GM23248 (cell line): ENCODE measurements at places on chromosomes 7 and 10. TPM values are rescaled to one million over a fixed set of nuclear protein-coding genes. Genes with fewer than 3 reads are reported as not detected.
A peak's percentile ranks its signal among the peaks of the same experiment; 100 is the strongest.

DNA sequence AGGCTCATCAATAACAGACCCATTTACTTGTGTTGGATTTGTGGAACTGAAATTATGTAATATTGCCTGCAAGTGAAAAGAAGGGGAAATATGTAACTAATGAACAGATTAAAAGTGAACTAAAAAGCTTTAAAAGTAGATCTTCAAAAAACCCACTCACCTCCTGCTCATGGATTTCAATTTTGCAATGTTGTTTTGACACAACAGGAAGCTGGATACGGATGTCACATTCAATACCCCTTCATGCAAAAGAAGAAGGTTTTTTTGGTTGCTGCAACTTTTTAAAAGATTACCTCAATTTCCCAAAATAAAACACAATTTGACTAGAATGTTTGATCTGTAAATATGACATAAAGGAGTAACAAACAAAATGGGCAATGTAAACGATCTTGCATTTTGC, 3.3 kb downstream of the MKI67 start:
- no peak for DNase-seq

- DNase-seq: no peak
These were observed 315.7 kb downstream of the NRG3 start for GRCh38 chr10:82190432-82191260.

VPS37D gene
- 3.5 and 5.9 TPM in 2 replicates for total RNA-seq

GRCh38 chr7:34830390-34830789, 172.4 kb downstream of the NPSR1 start:
- no peak for DNase-seq

DNA sequence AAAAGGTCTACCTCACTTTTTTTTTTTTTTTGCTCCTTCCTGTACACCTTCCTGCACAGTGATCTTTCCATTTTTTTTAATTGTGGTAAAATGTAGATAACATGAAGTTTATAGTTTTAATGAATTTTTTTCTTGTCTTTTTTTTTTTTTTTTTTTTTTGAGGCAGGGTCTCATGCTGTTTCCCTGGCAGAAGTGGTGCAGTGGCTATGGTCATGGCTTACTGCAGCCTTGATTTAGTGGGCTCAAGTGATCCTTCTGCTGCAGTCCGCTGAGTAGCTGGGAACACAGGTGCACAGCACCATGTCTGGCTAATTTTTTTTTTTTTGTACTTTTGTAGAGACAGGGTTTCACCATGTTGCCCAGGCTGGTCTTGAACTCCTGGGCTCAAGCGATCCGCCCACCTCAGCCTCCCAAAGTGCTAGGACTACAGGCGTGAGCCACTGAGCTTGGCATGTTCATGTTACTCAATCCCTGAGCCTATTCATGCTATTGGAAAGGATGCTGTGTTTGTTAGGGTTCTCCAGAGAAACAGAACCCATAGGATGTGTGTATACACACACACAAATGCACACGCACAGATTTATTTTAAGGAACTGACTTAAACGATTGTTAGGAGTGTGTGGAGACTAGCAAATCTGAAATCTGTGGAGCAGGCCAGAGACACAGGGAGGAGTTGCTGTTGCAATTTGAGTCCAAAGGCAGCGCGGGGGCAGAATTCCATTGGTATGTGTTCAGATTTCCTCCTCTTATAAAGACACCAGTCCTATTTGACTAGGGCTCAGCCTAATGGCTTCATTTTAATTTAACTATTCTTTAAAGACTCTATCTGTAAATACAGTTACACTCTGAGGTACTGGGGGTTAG, 29.1 kb downstream of the GALNT11 start:
- DNase-seq: peak; percentile 95
